CD4-positive, CD25-positive, alpha-beta regulatory T cell (primary cell): ENCODE measurements at places on chromosomes 1 and 21. TPM values are rescaled to one million over a fixed set of nuclear protein-coding genes. Genes with fewer than 3 reads are reported as not detected.

The AGO4 gene
- total RNA-seq = 12.7 TPM

The NKAIN1 gene
- not detected for total RNA-seq

The SPRR2E gene
- total RNA-seq = not detected

The NBPF3 gene
- 2.9 TPM for total RNA-seq

The CYYR1 gene
- total RNA-seq = not detected

The GFI1 gene
- 3.0 TPM for total RNA-seq

The KRTAP12-2 gene
- total RNA-seq = not detected

The B3GALT2 gene
- total RNA-seq = 0.30 TPM

The TSSK3 gene
- total RNA-seq = 0.76 TPM

- no peak for DNase-seq
These were observed 6.2 kb upstream of the DEPDC1 start for GRCh38 chr1:68503085-68503484.

DNA sequence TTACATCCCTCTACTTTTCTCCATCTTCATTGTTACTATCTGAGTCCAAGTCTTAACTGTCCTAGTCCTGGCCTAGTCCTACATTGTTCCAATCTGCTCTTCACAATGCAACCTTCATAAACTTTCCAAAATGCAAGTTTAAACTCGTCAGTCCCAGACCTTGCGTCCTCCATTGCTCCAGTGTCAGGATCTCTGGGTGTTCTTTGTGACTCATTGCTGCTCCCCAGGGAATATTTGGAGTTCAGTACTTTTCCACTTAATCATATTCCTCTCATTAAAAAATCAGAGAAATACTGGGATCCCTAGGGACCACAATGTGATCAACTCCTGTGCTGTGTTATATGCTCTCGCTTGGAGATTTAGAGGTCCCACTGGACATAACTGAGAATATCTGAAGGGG lies 18.0 kb upstream of the KPRP start:
- DNase-seq = no peak

DNA sequence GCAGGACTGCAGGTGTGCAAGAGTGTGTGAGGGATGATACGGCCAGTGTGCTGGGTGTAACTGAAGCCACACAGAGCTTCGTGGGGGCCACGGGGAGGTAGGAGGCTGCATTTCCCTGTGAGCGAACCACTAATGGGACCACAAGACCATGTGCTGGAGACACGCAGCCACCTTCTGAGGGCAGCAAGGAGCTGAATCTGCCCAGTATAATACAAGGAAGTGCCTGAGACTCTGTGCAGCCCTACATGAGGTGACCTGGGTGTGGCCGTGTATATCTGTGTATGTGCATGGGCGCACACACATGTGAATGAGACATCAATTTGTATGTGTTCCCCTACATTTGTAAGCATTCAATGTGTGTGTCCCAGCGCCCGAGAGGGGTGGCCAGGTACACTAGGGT lies 50.8 kb downstream of the CHD5 start:
- no peak for DNase-seq

- DNase-seq = no peak
These were observed 49.3 kb downstream of the CD34 start for GRCh38 chr1:207861442-207862177.

- DNase-seq = no peak
These were observed 30.8 kb downstream of the CAPZB start for GRCh38 chr1:19454265-19455146.

- no peak for DNase-seq
These were observed 272.7 kb downstream of the HHIPL2 start for GRCh38 chr1:222275001-222275728.

- no peak for DNase-seq
These were observed 182.2 kb downstream of the AJAP1 start for GRCh38 chr1:4836574-4836973.

DNA sequence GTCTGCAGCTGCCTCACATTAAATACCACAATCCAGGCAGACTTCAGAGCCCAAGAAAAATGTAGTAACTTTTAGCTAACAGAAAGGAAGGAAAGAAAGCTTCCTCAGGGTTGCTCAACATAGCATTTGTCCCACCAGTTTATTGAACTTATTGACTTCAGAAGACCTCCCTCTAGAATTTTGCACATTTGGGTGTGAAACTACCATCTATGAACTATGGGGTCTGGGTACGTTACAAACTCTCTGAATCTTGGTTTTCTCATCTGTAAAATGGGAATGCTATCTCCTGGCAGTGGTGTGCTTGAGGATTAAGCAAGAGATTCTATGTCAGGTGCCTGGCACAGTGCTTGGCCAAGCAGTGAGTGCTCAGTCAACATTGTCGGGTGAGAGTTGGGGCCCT lies at the start of gene ZP4:
ZP4 (minus strand) TSS at position 101 of the 400 bp plus-strand sequence. CDS start 287 bp downstream, outside the sequence.
- no peak for DNase-seq

- DNase-seq = no peak
These were observed 6.7 kb downstream of the C1QTNF12 start for GRCh38 chr1:1239614-1240347.

DNA sequence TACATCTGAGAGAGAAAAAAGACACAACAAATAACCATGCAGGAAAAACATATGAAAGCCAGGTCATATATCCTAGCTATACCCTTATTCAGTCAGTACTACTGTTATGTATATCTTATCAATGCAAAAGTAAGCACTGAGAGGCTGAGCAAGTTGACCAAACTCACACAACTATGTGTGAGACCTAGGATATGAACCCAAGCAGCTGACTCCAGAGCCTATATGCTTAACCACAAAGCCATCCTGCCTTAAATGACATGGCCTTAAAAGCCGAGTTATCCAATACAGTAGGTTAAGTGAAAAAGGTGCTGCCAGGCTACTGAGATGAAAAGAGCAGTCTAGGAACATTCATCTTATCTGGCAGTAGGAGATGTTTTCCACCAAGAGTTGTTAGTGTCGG lies 151.6 kb downstream of the RERE start:
- DNase-seq = peak; percentile 42

GRCh38 chr1:10347109-10347508 lies 51.8 kb upstream of the PGD start:
- DNase-seq = no peak

- DNase-seq = peak; percentile 35
These were observed 34.7 kb downstream of the ADARB1 start for GRCh38 chr21:45108808-45109781.

DNA sequence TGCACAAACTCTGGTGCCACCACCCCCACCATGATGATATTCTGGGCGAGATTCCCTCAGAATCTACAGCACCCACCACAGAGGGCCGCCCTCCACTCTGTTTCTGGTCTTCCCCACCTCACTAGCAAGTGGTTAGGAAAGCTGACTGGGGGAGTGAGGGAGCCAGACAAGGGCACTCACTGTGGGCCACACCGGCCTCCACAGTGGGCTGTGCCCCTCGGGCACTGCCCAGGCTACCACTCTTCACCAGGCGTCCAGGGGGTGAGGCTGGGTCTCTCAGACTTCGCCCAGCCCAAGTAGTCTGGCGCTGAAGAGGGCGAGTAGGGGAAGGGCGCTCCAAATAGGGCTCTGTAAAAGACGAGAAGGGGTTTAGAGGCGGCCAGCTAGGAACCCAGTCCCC lies 11.2 kb upstream of the GATAD2B start:
- DNase-seq = no peak

DNA sequence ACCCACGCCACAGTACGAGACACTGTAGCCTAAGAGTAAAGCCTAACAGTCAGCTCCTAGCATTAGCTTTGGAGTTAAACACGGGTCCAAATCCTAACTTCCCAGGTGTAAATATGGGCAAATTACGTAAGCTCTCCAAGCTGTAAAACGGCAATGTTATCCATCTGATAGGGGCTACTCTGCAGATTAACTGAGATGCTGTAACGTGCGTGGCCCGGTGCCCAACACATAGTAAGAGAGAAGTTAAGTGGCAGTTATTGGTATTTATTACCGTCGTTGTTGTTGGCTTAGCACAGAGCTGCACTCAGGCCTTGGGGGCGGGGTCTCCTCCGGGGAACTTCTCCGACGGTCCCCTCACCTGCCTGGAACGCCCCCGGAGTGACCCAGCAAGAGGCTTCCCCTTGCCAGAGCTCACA lies 457 bp downstream of the TRAPPC3 start:
- no peak for DNase-seq

DNA sequence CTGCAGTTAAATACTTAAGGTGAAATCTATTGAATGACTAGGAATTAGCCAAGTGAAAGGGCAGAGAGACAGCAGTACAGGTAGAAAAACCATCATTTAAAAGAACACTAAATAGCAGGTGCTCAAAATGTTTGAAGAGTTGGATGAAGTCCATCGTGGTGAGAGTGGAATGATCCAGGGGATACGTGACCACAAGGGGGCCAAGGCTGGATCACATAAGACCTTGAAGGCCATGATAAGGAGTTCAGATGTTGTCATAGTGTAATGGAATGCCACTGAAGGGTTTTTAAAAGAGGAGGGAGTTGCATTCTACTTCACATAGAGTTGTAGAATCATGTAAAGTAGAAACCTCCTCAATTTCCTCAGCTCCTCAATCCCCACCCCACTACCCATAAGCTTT lies 34.8 kb upstream of the HOOK1 start:
- no peak for DNase-seq

DNA sequence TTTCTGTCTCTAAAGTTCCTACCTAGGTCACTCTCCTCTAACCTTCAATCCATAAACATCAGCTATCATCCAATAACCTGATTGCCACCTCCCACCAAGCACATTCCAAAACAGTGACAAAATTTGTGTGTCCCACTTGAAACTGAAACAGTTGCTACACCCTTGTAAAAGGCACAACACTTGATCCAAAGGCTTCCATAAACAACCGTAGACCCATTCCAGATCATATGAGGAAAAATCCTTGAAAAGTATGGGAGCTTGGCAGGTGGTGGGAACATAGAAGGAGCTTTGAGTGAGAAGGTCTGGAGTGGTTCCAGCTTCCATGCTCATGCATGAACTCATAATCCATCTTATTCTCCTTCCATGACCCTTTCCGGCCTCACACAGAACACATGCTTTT lies 82.0 kb upstream of the ATP1A1 start:
- no peak for DNase-seq

DNA sequence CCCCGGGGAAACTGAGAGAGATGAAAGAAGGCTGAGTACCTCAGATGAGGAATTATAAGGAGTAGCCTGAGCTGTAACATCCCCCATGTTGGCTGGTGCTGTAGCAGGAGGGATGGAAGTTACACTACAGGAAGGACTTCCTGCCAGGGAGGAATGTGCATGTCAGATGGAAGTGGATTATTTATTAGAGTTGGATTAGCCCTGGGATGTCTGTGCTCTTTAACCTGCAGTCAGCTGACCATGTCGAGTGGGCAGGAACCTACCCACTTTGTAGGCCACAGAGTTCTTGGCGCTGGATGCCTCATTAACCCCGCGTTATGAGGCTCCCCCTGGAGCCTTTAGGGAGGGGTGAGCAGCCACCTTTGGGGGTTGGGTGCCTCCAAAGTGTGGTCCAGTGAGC lies 757 bp upstream of the SEMA4A start:
- no peak for DNase-seq

DNA sequence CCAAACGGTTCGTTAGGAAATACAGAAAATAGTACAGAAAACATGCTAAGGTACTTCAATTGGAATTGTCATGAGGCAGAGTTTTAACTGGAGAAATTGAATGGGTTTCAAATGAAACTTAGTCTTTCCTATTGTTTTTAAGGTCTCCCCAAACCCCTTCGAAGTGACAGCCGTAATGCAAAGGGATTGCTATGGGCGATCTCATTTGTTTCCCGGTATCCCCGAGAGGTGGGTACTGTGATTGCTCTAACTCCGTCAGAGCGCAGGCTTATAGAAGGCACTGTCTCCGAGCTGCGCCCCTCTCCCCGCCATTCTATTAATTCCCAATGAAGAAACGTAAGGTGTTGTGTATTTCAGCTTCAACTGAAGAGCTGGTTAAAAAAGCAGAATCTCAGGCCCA lies 22.0 kb upstream of the RNF187 start:
- no peak for DNase-seq

DNA sequence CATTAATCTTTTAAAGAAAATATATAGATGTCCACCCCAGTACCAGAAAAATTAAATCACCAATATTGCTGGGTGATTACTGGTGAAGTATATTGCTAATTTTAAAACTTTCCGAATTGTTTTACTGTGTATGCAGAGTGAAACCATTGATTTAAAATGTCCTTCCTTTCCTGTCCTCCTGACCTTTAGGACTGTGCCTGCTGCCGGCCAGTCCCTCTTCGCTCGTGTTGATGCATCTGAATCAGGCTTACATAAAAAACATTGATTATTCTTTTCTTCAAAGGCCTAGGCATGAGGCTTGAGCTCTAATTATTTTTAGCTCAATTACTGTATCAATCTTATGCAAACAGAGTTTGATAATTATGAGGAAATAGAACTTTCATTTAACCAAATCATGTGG lies 1128.1 kb downstream of the BRINP3 start:
- DNase-seq = no peak

- no peak for DNase-seq
These were observed 3.3 kb upstream of the SNRPE start for GRCh38 chr1:203858055-203858454.

GRCh38 chr1:77876884-77877283 lies 11.5 kb upstream of the NEXN start:
- DNase-seq = no peak

GRCh38 chr1:232250838-232251237 lies 379.1 kb downstream of the SIPA1L2 start:
- DNase-seq = no peak

GRCh38 chr1:11107599-11107998 lies 7.9 kb upstream of the EXOSC10 start:
- no peak for DNase-seq

DNA sequence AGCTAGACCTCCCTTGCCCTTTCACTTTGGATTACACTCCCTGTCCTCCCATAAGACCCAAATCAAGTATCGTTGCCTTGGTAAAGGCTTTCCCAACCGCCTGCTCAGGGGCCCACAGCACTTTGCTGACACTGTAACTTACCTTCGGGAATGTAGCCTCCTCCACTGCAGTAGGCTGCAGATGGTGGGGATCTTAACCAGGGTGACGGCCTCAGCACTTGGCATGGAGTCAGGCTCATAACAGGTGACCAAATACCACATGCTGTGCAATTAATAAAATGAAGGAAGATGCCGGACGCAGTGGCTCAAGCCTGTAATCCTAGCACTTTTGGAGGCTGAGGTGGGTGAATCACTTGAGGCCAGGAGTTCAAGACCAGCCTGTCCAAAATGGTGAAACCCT lies 88.7 kb upstream of the IRF2BP2 start:
- no peak for DNase-seq
